ENCODE measurements at places on chromosomes 5 and 9.

DNA sequence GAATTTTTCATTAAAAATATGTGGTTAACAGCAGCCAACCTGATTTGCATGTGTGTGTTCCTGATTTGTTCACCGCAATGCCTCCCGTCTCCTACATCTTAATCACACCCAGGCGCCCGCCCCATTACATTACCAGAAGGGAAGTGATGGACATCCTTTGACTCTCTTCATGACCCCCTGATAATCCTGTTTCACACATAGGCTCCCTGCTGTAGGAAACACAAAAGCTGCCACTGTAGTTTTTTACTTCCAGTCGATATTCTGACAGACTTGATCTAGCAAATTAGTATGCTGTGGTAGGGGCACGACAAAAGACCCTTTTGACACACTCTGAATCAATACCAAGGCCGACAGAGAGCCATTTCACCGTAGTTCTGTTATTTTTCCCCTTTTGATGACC, 287.8 kb upstream of the ISL1 start:
- no peak for DNase-seq

GRCh38 chr9:84669013-84669287, 579 bp upstream of the NTRK2 start:
- no peak for DNase-seq

DNA sequence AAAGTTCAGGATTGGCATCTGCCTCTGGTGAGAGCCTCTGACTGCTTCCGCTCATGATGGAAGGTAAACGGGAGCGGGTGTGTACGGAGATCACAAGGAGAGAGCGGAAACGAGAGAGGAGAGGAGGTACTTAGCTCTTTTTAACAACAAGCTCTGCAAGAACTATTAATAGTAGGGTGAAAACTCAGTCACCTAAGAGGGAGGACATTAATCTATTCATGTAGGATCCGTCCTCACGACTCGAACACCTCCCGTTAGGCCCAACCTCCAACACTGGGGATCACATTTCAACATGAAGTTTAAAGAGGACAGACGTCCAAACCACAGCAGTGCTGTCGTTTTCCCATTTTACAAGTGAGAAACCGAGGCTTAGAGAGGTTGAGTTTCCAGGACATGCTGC, 173.7 kb downstream of the SLC28A3 start:
- DNase-seq: no peak

GRCh38 chr5:132607095-132607494, 50.3 kb downstream of the RAD50 start:
- DNase-seq: no peak

DNA sequence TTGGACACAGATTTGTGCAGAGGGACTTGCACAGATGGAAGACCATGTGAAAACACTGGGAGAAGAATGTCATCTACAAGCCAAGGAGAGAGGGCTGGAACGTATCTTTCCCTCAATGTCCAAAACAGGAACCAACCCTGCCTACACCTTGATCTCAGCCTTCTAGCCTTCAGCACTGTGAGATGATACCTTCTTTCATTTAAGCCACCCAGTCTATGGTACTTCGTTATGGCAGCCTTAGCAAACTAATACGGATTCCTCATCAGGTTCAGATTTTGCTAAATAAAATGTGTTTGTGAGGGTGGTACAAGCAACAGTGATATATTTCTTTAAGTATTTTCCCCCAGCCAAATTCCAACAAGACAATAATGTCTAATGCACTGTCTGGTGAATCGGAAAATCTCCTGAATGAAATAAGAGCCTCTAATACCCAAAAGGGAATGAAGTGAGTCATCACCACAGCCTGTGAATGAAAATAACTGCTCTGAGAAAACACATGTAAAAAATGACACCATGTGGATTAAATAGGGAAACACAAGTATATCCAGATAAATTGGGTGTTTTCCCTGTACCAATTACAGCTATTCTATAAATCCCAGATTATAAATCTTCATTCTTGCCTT, 182.8 kb upstream of the TARS1 start:
- DNase-seq: no peak

DNA sequence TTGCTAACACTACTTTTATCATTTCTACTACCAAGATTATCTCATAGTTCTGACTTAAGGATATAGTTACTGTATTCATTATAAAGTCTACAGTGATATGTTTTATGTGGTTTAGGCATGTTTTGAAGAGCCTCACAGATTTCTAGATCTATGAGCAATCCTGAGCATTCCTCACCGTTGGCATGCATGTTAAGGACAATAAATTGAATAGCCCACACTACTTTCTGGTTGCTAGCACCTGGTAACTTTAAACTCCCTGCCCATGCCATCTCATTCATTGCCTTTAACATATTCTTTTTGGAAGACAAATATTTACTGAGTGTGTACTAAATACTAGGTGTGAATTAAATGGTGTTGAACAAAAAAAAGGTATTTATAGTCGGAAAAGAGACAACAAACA, 868.1 kb upstream of the CDH9 start:
- no peak for DNase-seq

All from ureter (tissue), 1 donor.